Left lung (tissue), 14 donors: ENCODE measurements at places on chromosomes 2 and 18.

DNA sequence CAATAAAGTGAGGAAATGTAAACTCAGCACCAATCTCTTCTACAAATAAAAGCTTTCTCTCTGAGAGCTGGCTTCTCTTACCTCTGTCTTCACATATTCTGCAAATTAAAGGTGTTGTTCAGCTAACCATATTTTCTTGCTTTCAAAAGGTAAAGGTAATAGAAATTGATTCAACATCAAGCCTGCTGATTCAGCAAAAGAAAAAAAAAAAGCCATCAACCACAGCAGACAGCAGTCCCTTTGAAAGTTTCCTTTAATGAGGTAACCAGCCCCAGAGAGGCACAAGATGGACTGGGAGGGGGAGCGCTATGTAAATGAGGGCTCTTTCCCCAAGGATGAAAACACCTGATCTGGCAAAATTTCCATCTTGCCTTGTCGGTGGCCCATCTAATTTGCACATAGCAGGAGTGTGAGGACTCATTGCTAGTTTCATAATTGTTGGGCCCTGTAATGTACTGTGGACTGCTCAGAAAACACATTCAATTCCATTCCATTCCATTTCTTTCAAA lies 154.9 kb upstream of the SOX11 start:
- no peak for DNase-seq

DNA sequence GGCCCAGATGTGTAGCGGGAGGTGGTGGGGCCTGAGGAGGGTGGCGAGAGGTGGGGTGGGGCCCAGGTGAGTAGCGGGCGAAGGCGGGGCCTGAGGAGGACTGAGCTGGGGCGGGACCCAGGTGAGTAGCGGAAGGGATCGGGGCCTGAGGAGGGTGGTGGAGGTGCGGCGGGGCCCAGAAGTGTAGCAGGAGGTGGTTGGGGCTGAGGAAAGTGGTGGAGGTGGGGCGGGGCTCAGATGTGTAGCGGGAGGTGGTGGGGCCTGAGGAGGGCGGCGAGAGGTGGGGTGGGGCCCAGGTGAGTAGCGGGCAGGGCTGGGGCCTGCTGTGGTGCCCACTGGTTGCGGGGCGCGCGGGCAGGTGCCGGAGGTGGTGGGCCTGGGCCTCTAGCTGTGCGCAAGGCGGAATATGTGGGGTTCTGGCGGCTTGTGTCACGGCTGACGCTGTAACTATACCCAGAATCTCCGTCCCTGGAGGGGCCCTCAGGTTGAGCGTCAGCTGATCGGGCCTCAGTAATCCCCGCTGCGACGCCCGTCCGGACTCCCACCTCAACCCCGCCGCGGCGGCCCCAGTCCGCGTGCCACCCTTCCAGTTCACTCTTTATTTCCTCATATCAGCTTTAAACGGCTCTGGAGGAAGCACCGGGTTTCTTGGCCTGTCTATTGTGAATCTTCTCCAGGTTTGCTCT lies 866 bp upstream of the SF3B6 start:
- no peak for DNase-seq

- no peak for DNase-seq
These were observed 818.5 kb upstream of the SALL3 start for GRCh38 chr18:78160961-78161656.

DNA sequence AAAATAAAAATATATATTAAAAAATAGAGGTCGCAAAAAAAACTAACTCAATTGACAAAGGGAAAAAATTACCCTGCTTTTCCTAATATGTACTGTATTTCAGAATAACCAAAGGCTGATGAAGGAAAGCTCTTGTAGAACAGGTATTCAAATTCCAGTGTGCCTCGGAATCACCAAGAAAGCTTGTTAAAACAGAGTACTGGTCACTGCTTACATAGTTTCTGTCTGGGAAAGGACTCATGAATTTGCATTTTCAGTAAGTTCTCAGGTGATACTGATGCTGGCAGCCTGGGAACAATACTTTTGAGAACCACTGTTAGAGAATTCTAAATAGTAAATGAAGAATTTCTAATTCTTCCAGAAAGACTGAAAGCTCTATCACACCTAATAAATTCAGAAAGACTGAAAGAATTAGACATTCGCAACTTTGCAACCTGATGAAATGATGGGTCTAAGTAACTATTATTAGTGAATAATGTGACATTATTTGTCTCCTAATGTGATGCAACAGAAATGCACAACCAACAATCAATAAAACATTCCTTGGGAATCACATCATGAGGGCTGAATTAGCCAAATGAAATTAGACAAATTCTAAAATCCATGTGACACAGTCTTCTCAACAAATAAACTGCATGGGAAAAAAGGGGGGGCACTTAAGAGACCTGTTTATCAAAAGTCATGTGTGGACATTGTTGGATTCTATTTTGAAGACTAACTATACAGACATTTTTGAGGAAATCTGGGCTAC lies 21.9 kb downstream of the RPRD1A start:
- DNase-seq, result no peak

GRCh38 chr2:36781907-36782720 lies 85.6 kb downstream of the VIT start:
- DNase-seq, result no peak

GRCh38 chr2:190571686-190572085 lies 37.2 kb upstream of the NEMP2 start:
- no peak for DNase-seq

DNA sequence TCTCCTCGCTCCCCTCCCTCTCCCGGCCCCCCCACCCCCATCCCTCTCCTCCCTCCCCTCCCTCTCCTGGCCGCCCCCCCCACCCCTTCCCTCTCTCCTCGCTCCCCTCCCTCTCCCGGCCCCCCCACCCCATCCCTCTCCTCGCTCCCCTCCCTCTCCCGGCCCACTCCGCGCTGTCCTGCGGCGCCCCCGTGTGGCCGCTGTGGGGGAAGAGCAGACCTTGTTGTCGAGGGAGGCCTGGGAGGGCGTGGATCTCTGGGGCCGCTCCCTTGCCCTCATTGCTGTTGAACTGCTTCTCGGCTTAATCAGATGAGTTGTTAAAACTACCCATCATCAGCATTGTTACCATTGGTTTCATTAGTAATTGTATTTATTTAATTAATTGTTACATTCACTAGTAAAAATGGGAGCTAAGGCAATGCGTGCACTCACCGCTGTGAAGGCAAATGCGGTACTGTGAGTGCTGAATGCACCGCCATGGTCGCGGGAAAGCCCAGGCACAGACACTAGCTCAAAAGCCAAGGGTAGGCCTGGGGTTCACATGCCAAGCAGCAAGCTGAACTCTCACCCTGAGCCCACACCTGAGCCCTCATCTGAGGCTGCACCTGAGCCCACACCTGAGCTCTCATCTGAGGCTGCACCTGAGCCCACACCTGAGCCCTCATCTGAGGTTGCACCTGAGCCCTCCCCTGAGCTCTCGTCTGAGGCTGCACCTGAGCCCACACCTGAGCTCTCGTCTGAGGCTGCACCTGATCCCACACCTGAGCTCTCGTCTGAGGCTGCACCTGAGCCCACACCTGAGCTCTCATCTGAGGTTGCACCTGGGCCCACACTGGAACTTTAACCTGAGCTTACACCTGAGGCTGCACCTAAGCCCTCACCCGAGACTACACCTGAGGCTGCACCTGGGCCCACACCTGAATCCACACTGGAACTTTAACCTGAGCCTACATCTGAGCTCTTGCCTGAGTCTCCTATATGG lies 8.8 kb downstream of the RTP5 start:
- DNase-seq, result peak; percentile 91

GRCh38 chr2:15302154-15302553 lies 259.0 kb downstream of the NBAS start:
- no peak for DNase-seq

DNA sequence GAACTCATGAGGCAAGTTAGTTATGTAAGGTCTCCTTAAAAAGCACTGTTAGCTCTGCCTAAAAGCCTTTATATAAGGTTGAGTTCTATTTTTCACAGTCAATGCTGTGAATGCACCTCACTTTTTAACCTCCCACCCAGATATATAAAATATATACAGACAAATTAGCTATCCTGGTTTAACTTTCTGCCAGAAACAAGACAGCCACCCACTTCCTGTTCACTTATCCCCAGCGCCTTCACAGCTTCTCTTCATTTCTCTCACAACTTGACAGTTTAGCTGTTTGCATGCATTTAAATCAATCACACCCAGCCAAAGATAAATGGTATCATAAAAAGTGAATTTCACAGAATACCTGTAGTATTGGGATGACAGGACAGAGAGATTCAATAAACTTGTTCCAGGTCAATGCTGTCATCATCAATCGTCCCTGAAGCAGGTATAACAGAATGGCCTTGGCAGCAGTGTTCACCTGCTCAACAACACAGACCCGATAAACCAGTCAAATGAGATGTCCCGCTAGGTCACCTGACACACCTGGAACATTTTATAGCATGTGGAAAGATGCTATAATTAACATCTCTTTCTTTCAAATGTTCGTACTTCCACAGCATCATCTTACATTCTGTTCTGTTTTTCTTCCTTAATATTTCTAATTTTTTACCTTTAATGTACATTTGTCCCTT lies 55.7 kb downstream of the RTTN start:
- no peak for DNase-seq

- no peak for DNase-seq
These were observed 49.3 kb downstream of the MTERF4 start for GRCh38 chr2:241052677-241053360.

DNA sequence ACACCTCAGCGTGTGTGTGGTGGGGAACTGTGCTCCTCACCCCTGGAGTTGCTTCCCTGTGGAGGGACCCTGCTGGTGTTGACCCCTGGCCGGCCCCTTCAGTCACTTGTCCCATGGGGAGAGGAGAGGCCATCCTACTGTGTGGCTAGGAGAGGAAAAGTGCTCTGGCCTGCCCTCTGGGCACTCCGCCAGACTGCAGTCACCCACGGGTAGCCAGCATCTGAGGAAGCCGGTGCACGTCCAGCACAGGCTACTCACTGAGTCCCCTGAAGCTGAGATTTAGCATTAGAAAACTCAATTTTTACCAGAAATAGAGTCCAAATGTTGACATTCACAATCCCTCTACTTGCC lies 211.5 kb upstream of the RAB6C start:
- no peak for DNase-seq

- no peak for DNase-seq
These were observed 12.2 kb upstream of the ACKR3 start for GRCh38 chr2:236557306-236558030.

- peak; percentile 67 for DNase-seq
These were observed at the start of gene FAP for GRCh38 chr2:162243294-162243693. FAP (minus strand) TSS chr2:162243445; CDS start chr2:162243327, 118 bp downstream.

GRCh38 chr2:18957909-18958308 lies 368.5 kb upstream of the NT5C1B start:
- DNase-seq, result no peak

DNA sequence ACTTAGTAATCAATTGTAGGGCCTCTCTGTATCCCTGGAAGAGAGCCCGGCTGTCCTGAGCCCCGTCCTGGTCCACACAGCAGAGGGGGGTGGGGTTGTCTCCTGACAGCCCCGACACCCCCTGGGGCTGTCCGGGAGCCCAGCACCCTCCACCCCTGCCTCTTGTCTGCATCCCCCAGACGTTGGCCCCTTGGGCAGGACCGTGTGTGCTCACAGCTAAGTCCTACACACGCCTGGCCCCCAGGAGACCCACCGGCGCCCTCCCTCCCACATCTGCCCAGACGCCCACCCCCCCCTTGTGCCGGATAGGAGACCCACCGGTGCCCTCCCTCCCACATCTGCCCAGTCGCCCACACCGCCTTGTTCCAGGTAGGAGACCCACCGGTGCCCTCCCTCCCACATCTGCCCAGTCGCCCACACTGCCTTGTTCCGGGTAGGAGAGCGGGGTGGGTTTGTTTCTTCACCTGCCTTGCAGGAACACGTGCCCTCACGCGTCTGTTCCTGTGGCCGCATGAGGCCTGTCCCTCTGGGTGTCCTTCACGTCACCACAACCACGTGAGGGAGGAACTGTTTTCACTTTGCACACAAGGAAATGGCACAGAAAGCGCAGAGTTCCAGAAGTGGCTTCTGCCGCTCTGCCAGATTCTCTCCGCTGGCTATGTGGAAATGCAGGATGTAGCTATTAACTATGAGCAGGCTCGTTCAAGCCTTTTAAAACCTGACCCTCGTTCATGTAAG lies 61.1 kb upstream of the NFATC1 start:
- no peak for DNase-seq

DNA sequence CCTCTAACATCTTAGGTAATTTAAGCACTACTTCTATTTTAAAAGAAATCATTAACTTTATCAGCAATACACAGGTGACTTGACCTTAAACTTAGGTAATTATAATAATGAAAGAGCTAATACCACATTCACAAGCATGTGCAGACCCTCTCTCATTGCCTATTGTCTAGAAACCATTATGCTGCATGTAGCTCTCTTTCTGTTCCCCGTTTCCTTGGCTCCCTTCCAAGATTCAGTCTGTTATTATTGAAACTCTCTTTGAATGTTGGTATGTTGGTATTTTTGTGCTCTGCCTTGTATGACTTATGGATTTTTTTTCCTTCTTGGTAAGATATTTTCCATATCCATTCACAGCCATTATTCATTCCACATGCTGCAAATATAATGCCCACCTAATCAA lies 201.2 kb downstream of the CDCA7 start:
- DNase-seq, result peak; percentile 25

DNA sequence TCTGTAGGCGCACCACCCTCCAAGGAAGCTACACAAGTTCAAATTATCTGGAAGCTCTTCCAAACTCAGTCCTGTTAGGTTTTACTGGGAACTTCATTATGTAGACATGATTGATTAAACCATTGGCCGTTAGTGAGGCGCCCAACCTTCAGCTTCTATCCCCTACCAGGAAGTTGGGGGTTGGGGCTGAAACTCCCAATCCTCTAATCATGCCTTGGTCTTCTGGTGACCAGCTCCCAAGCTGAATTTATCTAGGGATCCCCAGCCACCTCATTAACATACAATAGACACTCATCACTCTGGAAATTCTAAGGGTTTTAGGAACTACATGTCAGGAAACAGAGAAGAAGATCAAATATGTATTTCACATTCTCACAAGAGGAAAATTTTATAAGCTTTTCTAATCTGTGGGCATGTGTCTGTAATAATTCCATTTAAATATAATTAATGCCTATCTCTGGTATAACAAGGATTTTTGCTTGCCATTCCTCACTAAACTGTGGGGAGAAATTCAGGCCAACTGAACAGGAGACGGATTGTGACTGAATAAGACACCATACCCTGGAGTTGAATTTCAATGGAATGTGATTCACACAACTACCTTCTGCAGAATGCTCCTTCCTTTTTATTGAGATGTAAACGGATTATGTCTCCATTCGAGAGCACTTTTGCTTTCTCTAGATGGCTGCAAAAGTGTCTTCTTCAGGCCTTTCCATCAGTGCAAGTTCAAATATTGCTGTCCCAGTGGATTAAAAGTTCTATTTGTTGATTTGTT lies 328.6 kb downstream of the LRRTM1 start:
- DNase-seq, result no peak

DNA sequence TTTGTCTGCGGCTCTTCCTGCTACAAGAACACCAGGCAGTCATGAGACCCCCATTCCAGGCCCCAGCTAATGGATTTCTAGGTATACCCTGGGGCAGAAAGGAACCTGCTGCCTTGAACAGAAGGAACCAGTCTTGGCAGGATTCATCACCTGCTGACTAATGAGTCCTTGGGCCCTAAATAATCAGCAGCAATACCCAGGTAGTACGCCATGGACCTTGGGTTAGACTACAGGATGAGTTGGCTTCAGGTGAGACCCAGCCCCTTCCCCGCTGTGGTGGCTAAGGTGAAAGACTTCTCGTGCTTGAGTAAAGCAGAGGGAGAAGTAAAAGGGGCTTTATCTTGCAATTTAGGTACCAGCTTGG lies 105.0 kb downstream of the SPIRE1 start:
- no peak for DNase-seq
